Karpas-422 (cell line): ENCODE measurements at places on chromosomes 16 and 17. TPM values are rescaled to one million over a fixed set of nuclear protein-coding genes. Genes with fewer than 3 reads are reported as not detected.
A peak's percentile ranks its signal among the peaks of the same experiment; 100 is the strongest.

- DNase-seq, result no peak
Observed at GRCh38 chr16:76118344-76118743, 158.9 kb upstream of the CNTNAP4 start.

GRCh38 chr17:61619493-61619892 is 28.5 kb upstream of the NACA2 start:
- DNase-seq, result peak; percentile 24

- DNase-seq, result no peak
Observed at GRCh38 chr16:2040041-2040786, 7.4 kb downstream of the NTHL1 start.

DNA sequence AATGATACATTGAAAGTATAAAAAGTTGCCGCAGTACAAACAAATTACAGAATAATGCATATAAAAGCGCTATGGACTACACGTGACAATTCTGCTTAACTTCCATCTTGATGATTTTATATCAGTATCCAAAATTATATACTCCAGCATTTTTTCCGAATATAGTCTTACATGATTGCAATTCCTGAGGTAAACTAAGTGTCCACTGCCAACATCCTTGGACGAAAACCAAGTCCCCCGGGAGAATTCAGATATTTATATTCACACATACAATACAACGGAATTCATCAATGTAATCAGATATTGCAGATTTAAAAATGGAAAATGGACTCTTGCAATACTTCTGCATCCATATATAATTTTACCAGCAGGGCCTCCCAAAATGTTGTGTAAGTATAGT is 8.9 kb upstream of the MYH11 start:
- DNase-seq, result no peak

DNA sequence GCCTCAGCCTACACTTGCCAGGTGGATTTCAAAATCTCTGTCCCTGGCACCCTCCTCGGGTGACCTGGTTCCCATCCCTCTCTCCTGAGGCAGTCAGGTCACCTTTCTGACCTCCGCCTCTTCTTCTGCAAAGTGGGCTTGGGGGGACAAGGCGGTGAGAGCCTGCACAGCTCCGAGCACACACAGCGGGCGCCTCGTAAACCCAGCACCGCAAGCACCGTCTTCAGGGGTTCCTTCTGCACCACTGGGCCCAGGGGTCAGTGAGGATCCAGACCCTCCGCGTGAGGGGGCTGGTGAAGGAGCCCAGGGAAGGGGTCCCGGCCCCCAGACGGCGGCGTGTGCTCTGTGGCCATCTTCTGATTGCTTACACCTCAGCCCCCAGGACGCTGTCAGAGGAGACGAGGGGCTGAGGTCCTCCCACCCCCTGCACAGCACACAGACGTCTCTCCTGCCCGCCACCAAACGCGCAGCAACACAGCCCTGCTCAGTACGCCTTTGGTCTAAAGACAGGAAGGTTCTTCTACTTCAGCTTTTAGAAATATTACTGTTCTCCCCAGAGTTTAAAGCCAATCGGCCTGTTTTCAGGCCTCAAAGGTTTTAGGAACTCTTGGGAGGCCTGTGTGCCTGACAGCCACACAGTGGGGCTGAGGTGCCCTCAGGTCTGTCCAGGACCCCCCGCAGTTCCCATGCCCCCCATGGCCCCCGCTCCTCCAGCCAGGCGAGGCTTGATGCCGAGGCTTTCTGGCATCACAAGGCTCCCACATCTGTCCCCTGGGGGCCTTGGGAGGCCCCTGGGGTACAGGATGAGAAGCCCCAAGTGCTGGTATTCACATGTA is 2.7 kb downstream of the CBFA2T3 start:
- no peak for DNase-seq

- DNase-seq, result no peak
Observed at GRCh38 chr16:2252806-2253148, 1.4 kb upstream of the ECI1 start.

DNA sequence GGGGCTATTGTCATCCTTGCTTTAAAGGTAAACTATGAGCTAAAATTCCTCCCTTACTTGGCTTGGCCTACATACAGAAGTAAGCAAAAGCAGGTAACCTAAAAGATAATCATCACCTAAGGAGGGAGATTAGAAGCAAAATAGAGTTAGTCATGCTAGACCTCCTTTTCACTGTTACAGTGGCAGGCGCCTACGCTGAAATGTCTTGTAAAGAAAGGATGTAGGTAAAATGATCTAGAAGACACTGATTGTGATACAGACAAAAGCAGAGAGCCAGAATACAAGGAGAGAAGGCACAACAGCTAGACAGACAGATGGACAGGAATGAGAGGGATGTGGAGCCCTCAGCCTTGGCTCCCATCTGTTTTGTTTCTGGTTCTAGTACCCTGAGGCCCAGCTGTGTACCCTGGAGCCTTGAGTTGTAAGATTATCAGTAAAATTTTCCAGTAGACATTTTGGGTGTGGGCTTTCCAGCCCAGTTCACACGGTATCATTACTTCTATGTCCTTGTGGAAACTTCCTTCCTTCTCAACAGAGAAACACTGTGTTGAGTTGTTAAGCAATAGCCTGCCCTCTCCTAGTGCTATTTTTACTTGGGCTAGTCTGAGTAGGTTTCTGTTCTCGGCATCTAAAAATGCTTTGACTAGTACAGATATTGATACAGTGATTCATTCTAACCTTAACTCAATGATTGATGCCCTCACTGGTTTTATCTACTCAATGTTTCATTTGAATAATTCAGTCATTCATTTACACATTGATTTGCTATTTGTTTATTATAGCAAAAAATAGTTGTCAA is 7.7 kb upstream of the C16orf78 start:
- no peak for DNase-seq

DNA sequence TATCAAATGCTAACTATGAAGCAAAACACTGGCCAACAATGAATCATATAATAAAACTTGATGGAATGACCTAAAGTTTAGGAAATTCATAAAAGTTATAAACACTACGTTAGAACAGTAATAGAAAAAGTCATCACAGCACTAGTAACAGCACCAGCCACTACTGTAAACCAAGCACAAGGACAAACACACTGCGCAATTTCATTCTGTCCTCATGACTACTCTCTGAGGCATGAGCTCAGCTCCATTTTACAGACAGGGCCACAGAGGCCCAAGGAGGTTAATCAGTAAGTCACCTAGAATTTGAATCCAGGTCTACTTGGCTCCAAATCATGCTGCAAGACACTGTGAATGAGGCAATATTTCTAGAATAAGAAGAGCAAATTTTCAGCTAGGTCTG is 13.4 kb downstream of the EMC8 start:
- no peak for DNase-seq

DNA sequence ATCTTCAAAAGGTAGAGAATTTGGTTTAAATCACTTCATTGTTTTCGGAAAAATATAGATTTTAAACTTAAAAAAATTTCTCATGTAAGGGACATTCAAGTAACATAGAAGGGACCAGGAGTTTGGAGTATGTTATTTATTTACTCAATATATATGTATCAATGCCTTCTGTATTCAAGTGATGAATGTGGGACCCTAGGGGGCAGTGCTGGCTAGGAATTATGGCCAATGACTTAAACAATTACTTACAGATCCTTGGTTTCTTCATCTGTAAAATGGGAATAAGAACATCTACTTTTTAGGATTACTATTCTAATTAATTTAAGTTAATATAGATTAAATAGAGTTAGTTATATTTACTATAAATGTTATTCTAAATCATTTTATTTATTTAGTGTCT is 886.3 kb upstream of the RBFOX1 start:
- peak; percentile 44 for DNase-seq

DNA sequence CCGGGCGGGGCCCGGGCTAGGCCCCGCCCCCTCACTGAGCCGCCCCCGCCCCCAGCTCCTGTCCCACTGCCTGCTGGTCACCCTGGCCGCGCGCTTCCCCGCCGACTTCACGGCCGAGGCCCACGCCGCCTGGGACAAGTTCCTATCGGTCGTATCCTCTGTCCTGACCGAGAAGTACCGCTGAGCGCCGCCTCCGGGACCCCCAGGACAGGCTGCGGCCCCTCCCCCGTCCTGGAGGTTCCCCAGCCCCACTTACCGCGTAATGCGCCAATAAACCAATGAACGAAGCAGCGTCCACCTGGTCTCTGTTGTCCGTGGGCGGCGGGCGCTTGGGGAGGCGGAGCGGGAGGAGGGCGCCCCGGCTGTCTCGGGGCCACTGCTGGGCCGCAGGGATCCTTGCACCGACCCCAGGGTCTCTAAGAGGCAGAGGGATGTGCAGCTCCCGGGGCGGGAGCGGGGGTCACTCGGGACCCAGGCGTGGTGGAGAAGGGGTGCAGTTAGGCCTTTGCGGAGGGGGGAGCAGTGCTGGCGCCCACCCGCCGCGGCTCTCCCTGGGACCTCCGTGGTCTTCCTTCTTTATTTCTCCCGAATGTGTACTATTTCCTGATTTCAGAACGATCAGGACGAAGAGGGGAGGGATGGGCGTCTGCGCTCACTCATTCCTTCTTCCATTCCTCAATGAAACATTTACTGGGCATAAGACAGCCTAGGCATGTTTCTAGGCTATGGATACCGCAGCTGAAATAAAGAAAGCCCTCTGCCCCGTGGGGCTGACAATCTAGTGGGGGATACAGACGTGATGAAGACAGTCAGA is 2.0 kb downstream of the HBZ start:
- no peak for DNase-seq

DNA sequence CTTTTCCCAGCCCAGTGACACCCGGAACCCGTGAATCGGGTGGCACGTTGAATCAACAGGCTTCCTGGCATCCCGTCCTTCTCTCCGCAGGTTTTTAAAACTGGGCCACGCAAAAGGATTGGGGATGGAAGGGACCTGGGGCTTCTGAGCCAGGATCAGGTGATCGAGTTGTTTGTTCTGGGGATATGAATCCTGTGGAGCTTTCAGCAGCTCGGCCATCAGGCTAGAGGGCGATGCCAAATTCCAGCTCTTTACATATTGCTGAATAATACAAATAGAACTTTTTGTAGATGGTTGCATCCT is 473 bp downstream of the SUPT6H start:
- DNase-seq, result peak; percentile 47

Gene OR1A2
- not detected in 2 replicates for total RNA-seq

Gene CCNF
- total RNA-seq, result 13.5 and 15.1 TPM in 2 replicates

Gene SLC12A3
- total RNA-seq, result 0.14 TPM in 1 of 2 replicates, not detected in the other
